ENCODE measurements at places on chromosomes 2 and 18.

GRCh38 chr2:112772322-112772721 lies 7.9 kb upstream of the CKAP2L start:
- DNase-seq, result no peak

GRCh38 chr2:145597809-145598208 lies 1077.9 kb upstream of the ZEB2 start:
- DNase-seq, result peak; percentile 88

DNA sequence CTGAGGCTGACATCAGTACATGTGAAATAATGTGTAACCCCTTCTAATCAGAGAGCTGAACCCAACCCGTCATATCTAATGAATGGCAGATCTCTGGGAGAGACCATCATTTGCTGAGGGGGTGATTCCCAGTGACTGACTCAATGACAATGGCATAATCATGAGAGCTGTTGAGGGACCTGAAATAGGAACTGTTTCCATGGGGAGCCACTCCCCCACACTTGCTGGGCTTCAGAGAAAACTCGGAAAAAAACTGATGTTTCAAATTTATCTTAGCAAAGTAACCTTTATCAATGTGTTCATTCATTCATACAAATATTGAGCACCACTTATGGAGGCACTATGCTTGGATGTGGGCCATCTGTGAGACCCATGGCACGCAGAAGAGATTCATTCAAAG lies 93.4 kb upstream of the ZBTB14 start:
- DNase-seq, result no peak

DNA sequence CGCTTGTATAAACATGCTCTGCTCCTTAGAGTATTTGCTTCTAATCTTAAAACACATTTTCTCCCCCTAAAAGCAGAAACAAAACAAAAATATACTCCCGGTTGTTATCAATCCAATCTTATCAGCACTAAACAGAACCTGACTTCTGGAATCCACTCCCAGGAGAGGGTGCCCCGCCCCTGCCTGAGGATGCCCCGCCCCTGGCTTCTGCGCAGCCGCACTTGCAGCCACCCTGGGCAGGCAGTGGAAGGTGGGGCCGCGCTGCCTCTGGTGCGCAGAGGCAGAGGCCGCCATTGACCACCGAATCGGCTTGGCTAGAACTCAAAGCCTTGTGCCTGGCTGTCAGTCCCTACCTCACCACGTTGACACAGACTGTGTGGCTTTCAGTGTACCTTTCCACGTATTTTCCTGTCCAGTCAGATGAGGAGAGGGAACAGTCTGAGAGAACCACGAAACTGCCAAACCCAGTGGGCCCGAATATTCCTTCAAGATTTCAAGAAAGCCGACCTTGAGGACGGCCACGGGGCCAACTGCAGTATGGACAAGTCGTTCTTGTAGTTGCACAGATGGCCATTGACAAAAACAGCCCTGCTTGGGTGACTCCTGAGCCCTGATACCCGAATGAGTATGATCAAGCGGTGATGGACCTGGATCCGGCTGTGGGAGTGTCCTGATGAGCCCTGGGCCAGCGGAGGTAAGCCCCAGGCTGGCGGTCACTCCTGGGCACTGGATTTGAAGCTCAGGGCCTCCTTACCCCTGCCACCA lies 46.2 kb upstream of the ARHGAP28 start:
- no peak for DNase-seq

DNA sequence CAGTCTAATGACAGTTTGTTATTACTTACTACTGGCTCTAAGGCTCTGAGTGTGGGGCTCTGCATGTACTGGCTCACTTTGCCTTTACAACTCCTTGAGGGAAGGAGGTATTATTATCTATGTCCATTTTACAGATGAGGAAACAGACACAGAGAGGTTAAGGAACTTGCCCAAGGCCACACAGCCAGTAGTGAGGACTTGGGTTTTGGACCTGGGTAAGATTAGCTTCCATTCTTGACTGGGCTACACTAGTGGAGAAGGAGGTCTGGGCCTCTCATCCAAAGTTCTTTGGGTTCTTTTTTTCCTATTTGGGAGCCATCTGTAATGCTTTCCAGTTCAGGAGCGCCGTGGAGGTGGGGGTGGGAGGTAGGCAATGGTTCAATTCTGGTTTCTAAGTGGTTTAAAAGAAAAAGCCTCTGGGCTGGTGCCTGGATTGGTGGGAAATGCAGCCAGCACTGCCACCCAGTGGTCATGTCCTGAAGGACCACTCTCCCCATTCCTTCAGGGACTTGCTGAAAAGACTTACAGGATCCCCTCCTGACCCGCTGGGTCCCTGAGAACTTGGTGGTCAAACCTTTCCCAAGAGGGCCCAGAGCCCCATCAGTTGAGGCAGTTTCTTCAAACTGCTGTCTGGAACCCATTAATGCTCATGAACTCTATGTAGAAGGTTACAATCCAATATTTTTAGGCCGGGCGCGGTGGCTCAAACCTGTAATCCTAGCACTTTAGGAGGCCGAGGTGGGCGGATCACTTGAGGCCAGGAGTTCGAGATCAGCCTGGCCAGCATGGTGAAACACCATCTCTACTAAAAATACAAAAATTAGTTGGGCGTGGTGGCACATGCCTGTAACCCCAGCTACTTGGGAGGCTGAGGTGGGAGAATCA lies 38.6 kb upstream of the NOTO start:
- peak; percentile 84 for DNase-seq

DNA sequence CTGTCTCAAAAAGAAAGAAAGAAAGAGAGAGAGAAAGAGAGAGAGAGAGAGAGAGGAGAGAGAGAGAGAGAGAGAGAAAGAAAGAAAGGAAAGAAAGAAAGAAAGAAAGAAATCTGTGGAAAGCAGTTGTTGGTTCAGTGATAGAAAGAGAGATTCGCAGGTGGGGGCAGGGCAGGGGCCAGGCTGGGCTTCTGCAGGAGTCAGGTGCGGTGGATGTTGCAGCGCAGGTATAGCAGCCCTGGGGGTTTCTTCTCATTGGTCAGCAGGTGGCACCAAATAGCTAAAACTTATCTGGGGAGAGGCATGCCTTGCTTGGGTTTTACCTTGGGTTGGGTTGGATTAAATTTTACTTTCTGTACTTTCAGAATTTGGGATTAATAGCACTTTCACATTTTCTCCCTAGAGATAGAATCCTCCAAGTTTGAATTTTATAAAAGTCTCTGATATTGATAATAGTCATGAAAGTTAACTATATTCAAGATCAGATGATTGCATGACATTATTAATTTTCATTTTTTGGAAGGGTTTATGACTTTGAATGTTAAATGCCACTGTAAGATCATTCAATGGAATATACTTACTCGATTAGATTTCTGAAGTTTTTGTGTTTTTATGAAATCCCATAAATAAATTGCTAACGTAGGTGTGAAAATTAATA lies 66.6 kb downstream of the SPTBN1 start:
- peak; percentile 67 for DNase-seq

DNA sequence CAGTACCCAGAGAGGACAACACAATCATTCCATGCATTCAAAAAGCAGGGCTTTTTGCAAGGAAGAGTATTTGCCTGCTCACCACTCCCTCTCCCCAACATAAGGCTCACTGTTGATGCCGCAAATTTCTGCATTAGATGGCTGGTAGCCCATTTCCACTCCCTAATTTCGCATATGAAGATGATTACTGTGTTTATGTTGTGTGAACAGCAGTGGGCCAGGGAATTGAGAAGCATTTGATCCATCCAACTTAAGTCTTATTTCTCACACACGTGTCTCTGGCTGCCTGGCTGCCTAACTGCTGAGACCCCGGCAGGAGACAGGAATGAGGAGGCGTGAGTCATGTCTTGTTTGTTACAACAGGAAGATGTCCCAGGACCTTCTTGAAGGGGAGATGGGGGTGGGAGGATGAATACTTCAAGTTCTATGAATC lies 294.1 kb downstream of the ALK start:
- peak; percentile 57 for DNase-seq

DNA sequence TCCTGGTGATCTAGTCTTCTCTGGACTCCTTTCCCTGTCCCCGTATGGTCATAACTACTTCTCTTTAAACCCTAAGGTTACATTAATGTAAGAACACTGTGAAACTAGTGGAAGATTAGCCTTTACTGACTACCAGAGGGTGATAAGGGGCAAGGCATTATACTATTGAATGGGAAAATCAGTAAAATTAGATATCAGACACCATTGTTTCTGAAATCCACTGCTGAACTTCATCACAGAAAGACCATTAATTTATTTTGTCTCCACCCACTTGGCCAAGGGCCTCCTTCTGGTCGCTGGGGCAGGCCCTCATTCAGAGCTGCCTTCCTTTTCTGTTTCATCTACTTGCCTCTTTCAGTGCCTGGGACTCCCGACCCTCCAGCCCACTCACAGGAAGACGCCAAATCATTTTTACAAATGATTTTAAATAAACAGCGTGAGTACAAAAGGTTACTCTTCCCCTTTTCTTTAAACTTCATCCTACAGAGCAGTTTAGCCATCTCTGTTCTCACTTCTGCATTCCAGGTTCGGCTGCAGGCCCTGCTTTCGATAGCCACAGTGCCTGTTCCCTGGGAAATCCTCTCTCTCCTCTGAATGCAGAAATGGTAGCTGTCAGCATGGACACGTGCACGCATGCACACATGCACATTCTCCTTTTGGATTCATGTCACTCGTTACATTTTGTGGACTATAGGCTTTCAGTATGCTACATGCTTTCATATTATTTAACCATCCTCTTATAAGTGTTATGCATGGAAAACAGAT lies 70.3 kb upstream of the DOCK10 start:
- no peak for DNase-seq

DNA sequence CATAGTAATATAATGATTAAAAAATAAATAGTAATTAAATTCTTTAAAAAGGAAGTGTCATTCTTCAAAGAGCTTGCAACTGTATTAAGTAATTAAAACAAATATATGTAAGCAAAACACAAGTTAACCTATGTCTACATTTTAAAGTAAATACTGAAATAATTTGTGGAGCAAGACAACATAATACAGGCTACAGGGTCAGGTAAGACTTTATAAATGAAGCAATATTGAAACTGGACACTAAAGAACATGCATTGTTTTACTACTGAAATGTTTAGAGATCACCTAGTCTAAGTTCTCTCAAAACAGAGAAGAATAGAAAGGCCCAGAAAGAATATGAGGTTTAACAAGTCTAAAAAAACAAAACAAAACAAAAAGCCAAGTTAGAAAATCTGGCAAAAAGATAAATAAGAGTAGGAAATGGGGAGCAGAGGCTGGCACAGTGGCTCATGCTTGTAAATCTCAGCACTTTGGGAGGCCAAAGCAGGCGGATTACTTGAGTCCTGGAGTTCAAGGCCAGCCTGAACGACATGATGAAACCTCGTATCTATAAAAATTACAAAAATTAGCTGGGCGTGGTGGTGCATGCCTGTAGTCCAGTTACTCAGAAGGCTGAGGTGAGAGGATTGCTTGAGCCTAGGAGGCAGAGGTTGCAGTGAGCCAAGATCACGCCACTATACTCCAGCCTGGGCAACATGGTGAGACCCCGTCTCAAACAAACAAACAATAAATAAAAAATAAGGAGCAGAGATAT lies 34.4 kb downstream of the VPS54 start:
- no peak for DNase-seq

GRCh38 chr2:64067326-64067725 lies 48.1 kb upstream of the VPS54 start:
- peak; percentile 23 for DNase-seq

DNA sequence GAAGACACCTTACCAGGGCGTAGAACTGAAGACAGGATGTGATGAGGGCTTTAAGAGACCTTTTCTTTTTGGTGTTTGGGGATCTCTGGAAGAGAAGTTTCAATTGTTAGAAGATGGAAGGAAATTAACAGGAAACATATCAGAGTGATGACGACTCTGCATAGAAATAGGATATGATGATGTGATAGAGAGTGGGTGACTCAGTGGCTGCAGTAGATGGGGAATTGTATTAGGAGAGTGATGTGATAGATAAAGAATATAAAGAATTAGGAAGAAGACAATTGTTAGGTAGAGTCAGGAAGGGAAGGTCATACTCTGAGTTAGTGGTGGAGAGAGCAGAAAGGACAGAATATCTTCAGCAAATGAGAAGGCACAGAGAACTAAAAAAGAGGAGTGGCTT lies 593.9 kb downstream of the NYAP2 start:
- peak; percentile 75 for DNase-seq

DNA sequence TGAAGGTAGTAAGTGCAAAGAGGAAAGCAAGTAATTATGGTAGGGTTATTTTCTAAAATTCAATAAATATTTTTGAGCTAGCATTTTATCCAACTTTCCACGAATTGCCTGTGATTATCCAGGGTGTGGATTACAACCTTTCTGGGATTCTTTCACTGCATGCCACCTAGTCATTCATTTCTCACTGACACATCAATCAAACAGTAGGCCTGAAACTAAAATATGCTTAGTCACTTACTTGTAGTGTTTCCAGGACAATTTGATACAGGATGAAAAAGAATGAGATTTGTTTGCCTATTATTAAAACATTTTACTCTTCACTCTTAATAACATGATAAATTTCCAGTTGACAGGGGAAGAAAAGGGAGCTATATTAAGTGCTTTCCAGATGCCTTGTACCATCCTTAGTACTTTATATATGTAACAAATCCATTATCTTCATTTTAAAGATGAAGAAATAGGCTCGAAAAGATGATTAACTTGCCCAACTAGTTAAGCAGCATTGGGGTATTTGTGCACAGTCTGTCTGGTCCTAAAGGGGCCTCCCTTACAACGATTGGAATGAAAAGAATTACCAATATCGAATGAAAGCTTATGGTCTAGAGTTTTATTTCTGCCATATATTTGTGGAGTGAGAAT lies 70.4 kb downstream of the KCTD1 start:
- no peak for DNase-seq

GRCh38 chr18:67733088-67733487 lies 216.6 kb upstream of the DSEL start:
- peak; percentile 48 for DNase-seq

DNA sequence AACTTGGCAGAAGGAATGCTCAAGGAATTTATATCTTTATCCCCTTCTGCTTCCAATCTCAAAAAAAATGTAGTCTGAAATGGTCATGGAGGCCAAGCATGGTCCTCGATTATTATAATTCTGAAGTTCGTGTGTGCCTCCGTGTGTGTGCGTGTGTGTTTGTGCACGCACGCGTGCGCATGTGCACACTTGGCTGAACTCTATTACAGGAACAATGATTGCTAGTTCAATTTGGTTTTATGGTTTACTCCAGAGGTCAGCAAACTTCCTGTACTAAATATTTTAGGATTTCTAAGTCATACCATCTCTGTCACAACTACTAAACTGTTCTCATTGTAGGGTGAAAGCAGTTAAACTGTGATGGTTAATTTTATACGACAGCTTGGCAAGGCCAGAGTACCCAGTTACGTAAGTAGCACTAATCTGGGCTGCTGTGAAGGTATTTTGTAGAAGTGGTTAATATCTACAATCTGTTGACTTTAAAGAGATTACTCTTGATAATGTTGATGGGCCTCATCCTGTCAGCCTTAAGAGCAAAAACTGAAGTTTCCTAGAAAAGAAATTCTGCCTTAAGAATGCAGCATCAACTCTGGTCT lies 5.8 kb upstream of the MARCHF7 start:
- peak; percentile 24 for DNase-seq

DNA sequence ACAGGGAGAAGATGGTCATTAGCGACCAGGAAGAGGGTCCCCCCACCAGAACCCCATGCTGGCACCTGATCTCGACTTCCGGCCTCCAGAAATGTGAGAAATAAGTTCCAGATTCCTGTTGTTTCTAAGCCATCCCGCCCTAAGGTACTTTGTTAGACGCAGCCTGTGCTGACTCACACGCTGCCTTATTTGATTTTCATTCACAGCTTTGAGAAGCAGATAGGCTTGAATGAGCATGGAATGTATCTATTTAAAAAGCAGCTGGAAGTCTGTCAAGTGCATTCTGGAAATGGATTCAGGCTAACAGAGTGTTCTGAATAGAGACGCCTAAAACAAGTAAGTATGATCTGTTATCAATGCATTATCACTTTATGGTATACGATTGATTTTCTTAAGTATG lies 8.3 kb upstream of the IL1R2 start:
- DNase-seq, result peak; percentile 35

Data from fibroblast of pulmonary artery (primary cell).